Kidney epithelial cell (primary cell): ENCODE measurements at places on chromosomes 4 and X.

- DNase-seq: no peak
Observed at GRCh38 chr4:143383005-143383574, 46.4 kb downstream of the GAB1 start.

- DNase-seq: no peak
Observed at GRCh38 chrX:25003066-25003849, 12.5 kb downstream of the ARX start.

DNA sequence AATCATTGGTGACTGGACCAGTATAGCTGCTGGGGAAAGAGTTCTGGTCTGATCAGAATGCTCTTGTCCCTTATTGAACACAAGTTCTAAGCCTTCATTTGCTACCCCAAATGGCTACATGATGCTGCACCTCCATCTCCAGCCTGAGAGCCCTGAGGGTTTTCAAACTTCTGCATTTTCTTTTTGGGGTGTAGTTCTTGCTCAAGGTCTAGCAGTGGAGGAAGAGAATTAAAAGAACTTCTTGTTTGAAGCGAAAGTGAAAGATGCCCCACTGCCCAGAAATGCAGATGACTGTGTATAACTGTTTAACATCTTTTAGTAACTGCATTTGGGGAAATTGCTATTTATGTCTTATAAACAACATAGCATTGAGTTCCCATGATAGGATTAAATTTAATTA lies 38.5 kb downstream of the LAMTOR3 start:
- no peak for DNase-seq

DNA sequence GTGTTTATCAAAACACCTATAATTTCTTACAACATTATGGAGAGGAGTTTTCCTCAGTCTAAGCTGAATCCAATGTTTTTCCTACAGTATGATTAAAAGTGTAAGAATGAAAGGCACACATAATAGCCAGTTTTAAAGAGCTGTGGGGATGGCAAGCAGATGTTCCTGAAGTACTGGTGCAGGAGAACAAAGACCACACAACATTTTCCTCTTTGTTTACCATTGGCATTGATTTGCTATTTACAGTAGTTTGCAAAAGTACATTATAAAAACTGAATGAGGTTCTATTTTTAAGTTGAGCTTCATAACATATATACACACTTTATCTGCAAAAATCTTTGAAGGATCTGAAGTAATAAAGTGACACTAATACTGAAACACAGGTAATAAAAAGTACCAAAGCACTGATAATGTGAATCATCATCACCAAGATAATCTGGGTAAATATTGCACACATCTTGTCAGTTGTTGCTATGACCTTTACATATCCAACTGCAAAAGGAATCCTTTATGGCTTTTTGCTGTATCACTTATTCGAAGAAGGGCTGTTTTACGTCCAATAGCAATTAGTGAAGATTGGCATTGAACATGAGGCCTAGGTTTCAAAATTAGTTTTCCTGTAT lies 22.5 kb downstream of the TCEAL1 start:
- no peak for DNase-seq
